ENCODE measurements at places on chromosomes 1 and 21.

DNA sequence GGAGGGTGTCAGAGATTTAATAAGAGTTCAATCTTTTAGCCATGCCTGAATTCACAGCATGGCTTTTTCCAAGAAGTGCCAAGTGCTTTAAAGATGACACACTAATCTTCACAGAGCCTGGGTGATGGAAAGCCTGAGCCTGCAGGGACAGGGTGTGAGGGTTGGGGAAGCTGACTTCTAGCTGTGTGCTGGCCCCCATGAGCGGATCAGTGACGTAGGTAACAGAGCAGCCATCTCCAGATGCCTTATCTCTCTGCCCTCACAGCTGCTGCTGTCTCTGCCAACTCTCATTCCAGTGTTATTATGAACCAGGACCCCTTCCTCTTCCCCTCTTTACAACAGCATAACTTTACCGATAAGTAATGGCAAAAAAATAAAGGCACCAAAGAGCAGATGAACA lies 30.6 kb downstream of the FAM78B start:
- no peak for DNase-seq

- no peak for DNase-seq
Measured at GRCh38 chr1:90190523-90190922, 195.6 kb downstream of the ZNF326 start.

DNA sequence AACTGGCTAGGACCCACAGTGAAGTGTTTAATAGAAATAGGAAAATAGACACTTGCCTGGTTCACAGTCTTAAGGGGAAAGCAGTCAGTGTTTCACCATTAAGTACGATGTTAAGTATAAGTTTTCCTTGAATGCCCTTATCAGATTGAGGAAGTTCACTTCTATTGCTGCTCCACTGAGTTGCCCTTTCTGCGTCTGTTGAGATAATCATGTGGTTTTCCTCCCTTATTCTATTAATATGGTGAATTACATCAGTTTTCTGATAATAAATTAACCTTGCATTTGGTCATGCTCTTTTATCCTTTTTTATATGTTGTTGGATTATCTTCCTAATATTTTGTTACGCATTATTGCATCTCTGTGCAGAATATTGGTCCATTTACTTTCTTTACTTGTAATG lies 21.4 kb downstream of the UTS2 start:
- DNase-seq = no peak

GRCh38 chr1:16064536-16065268 lies 8.7 kb downstream of the FAM131C start:
- no peak for DNase-seq

DNA sequence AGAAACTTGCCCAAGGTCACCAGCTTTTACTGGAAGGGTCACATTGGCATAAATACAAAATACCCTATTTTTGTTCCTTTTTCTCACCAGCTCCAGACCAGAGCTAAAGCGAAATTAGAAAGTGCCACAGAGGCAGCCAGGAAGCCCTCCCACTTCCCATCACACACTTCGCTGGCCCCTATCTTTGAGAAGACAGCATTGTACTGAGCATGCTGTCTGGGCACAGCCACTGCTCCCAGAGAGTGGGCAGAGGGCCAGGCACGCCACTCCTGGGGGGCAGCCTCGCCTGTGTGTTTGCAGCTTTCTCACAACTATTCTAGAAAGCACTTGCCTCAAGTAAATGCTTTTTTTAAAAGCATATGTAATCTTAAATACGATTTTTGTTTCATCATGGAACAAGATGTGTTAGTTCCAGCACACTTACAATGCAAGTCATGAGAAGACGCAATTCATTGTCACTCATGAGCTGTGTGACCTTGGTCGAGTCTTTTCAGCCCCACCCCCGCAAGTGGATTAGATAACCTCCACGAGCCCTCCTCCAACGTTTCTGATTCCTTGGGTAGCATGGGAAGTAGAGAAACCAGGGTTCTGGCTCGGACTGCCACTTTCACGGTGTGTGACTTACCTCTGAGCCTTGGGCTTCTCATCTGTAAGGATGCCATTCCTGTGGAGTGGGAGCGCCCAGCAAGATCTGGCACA lies 25.7 kb upstream of the EPHA8 start:
- DNase-seq = no peak

- no peak for DNase-seq
Measured at GRCh38 chr1:165069829-165070228, 286.7 kb downstream of the LMX1A start.

Data from activated CD4-positive, alpha-beta T cell treated with anti-CD3 and anti-CD28 coated beads for 24 hours (primary cell).